ENCODE measurements at places on chromosomes 16 and 17. TPM values are rescaled to one million over a fixed set of nuclear protein-coding genes. Genes with fewer than 3 reads are reported as not detected.

Gene MYH13
- not detected for polyA plus RNA-seq

Gene CCDC47
- 50.9 TPM for polyA plus RNA-seq

Gene OTOP3
- polyA plus RNA-seq = not detected

Gene WNT9B
- polyA plus RNA-seq = 1.9 TPM

Gene SCN4A
- polyA plus RNA-seq = 0.19 TPM

Gene DNAAF8
- 4.0 TPM for polyA plus RNA-seq

Gene LUC7L
- polyA plus RNA-seq = 56.3 TPM

Gene MPDU1
- 145 TPM for polyA plus RNA-seq

Gene KCNJ2
- 0.71 TPM for polyA plus RNA-seq

Gene P2RX1
- polyA plus RNA-seq = 3.1 TPM

Gene KRTAP17-1
- not detected for polyA plus RNA-seq

Gene NACA2
- polyA plus RNA-seq = not detected

Gene PRDM7
- not detected for polyA plus RNA-seq

Gene TP53TG3C
- not detected for polyA plus RNA-seq

All from kidney (tissue), 22 donors.